Stimulated activated CD8-positive, alpha-beta memory T cell treated with anti-CD3 and anti-CD28 coated beads, Interleukin-4, amount 100 ng/mL, for 4 hours (primary cell): ENCODE measurements at places on chromosomes 2 and 18.

DNA sequence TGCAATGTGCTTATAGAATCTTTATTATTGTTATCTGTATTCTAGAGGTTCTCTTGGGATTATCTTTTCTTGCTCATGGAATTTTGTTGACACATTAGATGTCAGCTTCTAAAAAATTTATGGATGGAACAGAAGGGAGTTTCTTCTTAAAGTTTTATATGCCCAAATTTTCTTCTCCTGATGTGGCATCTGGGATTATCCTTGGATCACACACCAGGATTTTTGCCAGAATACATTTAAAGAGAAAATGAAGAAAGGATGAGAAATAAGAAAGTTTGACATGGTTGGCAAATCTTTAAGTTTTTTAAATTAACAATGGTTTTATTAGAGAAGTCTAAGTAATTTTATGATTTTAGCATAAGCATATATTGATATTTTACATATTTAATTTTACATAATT is 706.7 kb upstream of the TMEFF2 start:
- DNase-seq: no peak

GRCh38 chr2:47521666-47522285 is 118.8 kb downstream of the MSH2 start:
- DNase-seq: no peak

GRCh38 chr2:171491292-171491691 is 31.0 kb upstream of the CYBRD1 start:
- no peak for DNase-seq

DNA sequence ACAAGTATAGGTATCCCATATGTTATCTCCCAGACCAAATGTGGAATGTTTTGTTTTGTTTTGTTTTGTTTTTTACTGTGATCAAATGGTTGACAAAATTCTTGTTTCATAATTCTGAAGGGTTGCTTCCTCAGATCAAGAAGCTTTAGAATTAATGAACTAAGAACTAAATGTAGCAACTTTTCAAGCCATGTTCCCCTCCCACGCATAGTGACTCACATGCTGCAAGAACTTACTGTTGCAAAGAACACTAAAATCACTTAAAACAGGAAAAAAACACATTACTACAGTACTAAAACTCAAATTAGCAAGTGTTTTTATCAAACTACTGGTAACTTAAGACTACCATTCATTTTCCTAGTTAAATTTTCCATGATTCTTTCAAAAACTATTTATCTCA is 30.6 kb downstream of the HNRNPLL start:
- DNase-seq: no peak

- DNase-seq: no peak
Observed at GRCh38 chr2:231250698-231251097, 52.3 kb downstream of the ARMC9 start.

- DNase-seq: peak; percentile 22
Observed at GRCh38 chr18:13376841-13377351, 158.3 kb downstream of the LDLRAD4 start.

- no peak for DNase-seq
Observed at GRCh38 chr18:3706279-3707097, 256.5 kb downstream of the TGIF1 start.

DNA sequence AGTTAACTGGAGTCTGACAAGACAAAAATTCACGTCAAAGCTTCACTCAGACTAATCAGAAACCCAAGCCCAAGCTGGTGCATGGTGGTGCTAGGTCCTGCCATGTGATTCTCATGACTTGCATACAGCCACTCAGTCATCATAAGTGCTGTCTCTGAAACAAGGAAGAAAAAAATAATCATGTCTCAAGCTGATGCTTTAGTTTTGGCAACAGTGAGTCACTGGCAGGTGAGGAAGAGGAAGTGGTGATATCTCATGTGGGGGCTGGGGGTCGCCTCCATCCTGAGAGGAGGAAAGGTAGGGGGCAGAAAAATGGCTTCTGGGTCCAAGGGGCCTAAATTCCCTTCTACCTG is 136.3 kb downstream of the TMEM163 start:
- DNase-seq: no peak

DNA sequence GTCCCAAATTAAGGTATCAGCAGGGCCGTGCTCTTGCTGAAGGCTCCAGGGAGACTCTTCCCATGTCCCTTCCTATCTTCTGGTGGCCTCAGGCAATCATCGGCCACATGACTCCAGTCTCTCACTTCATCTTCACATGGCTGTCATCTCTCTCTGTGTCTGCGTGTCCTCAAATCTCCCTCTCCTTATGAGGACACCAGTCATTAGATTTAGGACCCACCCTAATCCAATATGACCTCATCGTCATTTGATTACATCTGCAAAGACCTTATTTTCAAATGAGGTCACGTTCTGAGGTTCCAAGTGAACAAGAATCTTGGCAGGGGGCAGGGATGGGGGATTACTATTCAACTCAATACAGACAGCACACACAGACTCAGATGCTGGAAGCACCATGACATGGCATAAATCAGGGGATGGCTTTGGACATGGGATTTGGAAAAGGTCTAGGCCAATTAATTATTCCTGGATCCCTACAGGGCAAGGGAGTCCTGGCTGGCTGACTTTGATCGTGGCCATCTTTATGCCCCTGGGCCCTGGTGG is 210.0 kb upstream of the SKOR2 start:
- no peak for DNase-seq

DNA sequence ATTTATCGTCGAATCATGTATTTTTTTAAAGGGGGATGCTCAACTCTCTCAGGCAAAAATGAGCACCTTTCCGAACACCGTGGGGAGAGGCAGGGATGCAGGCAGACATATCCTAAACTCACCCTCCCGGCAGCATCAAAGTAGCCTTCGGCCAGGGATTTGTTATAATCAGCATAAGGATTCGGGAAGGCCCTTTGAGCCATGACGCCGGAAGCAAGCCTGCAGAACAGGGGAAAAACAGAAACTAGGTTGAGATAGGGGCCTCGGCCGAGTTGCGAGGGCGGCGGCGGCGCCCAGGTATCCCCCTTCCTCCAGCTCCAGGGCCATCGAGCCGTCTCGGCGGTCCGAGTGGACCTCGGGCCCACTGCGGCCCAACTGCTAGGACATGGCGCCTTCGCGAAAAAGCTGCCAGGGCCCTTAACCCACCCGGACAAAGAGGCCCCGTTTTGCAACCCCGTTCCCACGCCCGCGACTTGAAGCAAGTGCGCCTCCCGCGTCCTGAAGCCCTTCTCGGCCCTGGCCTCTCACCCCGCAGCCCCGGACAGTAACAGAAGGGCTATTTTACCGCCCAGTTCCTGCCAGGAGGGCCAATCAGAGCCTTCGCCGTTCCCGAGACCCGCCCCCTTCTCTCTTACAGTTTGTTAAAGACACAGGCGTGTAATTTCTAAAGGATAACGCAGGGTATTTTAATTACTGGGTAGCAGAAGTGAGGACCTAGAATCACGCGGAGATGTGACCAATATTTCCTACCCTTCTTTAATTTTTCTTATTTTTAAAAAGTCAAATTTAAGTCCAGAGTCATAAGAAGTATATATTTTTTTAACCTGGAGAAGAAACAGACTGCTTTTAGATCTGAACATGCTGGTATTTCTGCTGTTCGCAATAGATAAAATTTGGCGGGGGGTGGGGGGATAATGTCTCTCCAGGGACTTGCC is at the start of gene LANCL1:
TSS of gene LANCL1 (minus strand) at position 566 of the 935 bp plus-strand sequence. CDS start at position 203, 363 bp downstream.
- peak; percentile 59 for DNase-seq

- no peak for DNase-seq
Observed at GRCh38 chr2:173806761-173807160, 158.4 kb downstream of the SP3 start.

DNA sequence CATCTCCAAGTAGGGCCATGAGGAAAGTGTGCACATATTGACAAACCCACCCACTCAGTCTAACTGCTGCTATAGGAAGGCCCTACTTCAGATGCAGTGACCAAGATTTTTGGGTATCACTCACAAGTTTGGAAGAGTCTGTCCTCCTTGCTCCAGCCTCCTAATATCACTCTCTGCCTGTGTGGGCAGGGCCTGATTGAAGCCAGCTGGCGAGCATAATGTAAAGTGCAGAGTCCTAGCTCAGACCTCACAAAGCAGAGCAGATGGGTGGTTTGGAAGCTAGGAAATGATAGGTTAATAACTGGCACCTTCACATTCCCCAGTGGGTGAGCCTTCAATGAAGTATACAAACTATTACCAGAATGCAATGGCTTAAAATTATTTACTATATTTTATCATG is 11.2 kb upstream of the SULT1C3 start:
- DNase-seq: no peak

DNA sequence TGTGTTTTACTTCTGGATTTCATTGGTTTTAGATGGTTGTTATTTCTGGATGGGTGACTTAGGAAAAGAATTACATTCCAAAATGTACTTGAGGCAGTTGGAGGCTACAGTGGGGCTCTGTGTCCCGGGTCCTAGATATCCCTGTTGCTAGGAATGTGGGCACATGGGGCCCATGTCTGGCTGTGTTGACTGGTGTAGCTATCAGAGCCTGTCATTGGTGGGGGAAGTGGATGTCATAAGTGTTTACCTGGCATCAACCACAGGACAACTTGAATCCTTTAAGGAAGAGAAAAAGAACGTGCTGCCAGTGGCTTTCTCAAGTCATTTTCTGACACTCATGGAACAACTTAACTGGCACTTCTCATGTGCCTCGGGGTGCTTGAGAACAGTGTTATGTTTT is 30.4 kb downstream of the IL18R1 start:
- no peak for DNase-seq

DNA sequence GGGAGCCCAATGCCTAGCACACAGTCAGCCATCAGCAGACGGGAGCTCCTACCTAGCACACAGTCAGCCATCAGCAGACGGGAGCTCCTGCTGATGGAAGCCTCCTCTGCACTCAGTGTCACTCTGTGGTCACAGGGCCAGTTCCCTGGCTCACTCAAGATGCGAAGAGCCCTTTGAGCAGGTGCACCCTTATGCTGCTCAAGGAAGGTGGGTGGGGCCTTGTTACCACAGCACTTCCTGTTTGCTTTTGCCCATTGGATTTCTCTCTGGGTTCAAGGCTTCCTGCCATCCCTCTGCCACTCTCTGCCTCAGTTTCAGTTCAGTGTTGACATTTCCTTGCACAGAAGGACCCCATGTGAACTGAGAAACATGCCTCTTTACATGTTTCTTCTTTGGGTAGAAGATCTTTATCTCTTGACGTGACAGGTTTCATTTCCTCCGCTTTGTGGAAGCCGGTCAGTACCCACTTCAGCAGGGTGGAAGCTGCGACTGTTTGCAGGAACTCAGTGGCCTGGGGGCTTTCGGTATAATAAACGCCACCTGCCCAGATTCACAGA is 11.6 kb downstream of the TRIB2 start:
- DNase-seq: no peak

- no peak for DNase-seq
Observed at GRCh38 chr2:32051836-32052439, 11.4 kb upstream of the SPAST start.

DNA sequence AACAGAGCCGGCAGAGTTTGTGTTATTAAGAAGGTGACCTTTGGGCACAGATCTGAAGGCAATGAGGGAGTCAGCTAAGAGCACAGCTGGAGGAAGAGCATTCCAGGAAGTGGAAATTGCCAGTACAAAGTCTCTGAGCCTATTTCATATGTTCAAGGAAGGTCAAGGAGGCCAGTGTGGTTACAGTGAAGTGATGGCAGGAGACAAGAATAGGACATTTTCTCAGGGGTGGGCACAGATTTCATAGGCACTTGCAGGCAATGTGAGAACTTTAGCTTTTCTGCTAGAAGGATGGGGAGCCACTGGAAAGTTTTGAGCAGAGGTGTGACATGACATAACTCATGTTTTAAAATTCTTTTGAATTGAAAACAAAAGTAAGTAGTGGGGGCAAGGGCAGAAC is 50.3 kb downstream of the ARHGAP25 start:
- DNase-seq: no peak

DNA sequence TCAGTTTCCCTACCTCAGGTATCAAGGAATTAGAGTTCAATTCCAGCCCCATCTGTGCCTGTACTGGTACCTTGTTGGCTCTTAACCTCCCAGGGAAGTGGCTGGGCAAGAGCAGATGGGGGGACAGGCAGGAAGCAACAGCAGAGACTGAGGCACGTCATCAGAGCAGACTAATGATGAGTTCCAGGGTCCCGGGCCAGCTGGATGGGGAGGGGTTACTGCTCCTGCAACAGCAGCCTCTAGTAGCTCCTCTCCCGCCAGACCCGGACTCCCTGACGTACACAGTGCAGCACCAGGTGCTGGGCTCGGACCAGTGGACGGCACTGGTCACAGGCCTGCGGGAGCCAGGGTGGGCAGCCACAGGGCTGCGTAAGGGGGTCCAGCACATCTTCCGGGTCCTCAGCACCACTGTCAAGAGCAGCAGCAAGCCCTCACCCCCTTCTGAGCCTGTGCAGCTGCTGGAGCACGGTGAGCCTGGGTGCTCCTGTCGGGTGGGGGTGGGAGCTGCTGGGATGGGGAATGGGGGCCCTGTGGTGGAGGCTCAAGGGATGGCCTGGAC is 26.0 kb upstream of the GMPPA start:
- no peak for DNase-seq

- no peak for DNase-seq
Observed at GRCh38 chr2:57758686-57759085, 287.9 kb upstream of the VRK2 start.

DNA sequence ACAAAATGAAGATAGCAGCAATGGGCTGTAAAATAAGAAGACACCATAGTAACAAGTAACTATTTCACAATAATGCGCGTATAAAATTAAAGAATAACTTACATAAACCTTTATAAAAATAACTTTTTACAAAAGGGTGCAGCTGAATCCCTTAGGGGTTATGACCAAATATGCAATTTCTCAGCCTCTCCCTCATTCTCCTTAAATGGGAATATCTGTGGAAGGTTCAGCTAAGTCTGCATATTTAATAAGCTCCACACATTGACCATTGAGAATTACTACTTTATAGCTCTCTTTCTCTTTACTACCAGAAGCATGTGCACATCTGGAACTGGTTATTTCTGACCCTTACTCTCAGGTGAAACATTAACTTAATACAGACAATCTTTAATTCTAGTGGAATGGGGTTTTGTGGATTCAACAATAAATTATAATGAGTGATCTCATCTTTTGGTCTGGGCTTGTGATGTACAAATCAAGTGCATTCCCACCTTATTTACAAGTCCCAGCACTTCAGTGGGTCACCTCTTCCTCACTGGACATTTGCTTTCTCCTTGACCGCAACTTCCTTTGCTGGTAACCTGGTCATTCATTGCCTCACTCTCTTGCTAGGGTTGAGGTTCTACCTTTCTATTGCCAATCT is 15.7 kb downstream of the ARHGAP15 start:
- DNase-seq: no peak

DNA sequence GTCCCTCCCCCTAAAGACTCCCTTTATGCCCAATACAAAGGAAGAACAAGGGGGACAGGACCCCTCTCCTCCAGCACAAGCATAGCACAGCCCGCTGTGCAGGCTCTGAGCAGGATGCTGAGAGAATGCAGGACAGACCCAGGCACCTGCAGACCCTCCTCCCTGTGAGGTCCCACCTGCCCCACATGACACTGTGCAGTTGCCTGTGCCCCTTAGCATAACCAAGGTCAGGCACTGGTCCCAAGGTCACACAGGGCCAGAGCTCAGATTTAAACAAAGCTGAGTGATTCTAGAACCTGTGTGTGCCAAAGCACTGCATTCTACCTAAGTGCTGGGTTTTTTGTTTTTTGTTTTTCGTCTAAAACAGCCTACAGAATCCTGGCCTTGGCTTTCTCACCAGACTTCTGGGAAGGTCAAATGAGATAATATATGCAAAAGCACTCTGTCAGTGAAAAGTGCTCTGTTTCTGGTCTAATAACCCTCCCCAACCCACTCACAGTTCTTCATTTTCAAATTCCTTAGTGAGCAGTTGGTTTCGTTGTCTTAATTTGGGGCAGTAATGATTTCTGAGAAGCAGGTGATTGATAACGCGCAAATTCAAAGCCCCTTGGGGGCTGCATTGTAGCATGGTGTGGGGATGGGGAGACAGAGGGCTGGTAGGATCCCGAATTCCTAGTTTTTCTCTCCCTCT is 125.7 kb downstream of the KCTD1 start:
- no peak for DNase-seq
